ENCODE measurements at places on chromosomes 5 and 9.

- DNase-seq, result no peak
Observed at GRCh38 chr9:98569491-98569890, 139.2 kb downstream of the GABBR2 start.

DNA sequence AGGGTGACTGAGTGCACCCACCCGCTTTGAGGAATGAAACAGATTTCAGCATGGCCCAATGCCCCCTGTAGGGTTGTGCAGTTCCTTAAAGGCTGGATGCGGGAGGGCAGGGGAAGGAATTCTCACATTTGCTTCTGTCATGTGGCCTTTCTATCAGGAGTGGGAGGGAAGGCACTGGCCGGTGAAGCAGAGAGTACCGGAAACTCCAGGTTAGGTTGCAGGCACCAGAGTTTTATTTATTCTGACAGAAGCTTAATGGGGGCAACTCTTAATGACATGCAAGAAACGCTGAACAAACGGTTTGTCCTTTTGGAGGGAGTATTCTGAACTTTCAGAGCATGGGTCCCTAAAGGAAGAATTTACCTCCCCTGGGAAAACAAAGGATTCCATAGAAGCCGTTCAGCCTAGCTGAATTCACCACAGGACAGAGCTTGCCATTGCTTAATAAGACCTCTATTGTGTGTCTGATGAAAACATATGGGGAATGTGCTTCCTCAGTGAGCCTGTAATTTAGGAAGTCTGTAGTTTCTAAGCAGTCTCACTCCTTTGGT lies 44.1 kb upstream of the EQTN start:
- no peak for DNase-seq

DNA sequence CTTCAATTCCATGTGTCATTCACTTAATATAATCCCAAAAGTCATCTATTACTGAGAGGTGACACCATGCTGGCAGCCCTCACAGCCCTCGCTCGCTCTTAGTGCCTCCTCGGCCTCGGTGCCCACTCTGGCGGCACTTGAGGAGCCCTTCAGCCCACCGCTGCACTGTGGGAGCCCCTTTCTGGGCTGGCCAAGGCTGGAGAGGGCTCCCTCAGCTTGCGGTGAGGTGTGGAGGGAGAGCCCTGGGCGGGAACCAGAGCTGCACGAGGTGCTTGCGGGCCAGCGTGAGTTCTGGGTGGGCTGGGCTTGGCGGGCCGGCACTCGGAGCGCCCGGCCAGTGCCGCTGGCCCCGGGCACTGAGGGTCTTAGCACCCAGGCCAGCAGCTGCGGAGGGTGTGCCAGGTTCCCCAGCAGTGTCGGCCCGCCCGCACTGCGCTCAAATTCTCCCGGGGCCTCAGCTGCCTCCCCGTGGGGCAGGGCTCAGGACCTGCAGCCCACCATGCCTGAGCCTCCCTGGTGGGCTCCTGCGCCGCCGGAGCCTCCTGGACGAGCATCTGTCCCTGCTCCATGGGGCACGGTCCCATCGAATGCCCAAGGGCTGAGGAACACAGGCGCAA lies 374.1 kb downstream of the ELAVL2 start:
- DNase-seq, result no peak

GRCh38 chr5:157387683-157388093 lies 72.3 kb upstream of the NIPAL4 start:
- DNase-seq, result no peak

DNA sequence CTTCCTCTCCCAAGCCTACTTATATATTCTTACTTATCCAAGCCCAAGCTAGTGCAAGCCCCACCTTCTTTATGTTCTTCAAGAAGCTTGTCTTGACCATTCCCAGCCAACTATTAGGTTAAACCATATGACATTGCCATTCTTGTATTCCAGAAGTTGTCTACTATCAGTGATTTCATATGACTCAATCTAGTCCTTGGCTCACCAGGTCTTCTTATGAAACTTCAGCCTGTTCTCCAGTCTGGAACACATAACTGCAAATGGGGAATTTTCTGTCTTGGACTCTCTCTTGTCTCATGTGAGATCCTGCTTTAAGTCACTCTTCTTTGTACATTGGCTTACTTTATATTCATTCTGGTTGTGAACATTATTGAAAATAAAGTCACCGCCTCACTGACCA lies 130.7 kb downstream of the TTLL11 start:
- no peak for DNase-seq

- no peak for DNase-seq
Observed at GRCh38 chr5:54361691-54362411, 51.5 kb upstream of the ARL15 start.

DNA sequence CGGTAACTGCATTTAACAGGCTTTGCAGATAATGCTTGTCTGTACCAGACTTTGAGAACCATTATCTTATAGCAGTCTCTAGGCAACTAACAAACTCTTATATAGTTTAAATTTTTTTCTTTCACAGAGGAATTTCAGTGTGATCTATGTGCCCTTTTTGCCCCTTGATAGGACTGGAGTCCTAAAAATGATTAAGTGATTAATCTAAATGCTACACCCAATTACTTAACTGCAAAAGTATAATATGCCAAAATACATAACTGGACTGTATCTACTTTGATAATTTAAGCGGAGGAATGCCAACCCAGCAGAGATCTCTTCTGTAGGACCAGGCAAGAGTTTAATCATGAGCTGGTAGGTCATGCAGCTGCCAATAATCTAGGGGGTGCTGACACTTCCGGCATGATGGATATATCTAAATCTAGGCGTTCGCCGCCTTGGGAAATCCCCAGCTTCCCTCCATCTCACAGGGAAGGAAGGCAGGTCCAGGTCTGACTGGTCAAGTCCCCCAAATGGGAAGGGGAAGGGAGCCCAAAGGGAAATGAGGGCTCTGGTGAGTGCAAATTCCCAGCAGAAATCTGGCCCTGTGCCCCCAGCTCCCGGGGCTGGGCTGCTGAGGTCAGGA lies 205.6 kb downstream of the GAPVD1 start:
- DNase-seq, result no peak

- no peak for DNase-seq
Observed at GRCh38 chr9:81069923-81070322, 619.4 kb downstream of the TLE1 start.

DNA sequence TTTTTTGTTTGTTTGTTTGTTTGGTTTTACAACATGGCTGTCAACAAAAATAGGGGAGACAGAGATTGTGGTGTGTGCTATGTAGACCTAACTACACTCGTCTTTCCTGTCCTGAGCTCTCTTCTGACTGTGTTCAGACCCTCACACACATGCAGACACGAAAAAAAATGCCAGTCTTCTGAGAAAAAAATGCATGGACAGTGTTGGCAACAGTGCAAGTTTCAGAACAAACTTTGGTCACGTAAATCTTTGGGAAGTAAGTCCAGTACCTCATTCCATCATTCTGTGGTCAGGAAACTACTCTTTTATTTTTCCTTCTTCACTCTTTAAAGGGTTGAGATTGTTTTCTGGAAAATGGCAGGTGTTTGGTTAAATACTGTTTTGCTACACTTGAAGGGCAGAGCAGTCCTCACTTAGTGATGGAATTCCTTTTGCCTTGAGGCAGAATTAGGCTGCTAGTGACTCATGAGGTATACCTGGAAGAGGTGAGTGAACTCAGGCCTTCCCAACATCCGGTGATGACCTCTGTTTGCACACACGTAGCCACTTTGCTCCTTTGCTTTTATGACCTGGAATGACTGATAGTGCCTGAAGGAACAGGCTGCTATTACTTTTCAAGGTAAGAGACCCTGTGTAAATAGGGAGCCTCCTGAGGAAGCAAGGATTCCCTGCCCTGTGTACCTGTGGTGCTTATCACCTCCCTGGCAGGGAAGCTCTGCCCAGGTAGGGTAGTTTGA lies 81.6 kb upstream of the TNFAIP8 start:
- no peak for DNase-seq

DNA sequence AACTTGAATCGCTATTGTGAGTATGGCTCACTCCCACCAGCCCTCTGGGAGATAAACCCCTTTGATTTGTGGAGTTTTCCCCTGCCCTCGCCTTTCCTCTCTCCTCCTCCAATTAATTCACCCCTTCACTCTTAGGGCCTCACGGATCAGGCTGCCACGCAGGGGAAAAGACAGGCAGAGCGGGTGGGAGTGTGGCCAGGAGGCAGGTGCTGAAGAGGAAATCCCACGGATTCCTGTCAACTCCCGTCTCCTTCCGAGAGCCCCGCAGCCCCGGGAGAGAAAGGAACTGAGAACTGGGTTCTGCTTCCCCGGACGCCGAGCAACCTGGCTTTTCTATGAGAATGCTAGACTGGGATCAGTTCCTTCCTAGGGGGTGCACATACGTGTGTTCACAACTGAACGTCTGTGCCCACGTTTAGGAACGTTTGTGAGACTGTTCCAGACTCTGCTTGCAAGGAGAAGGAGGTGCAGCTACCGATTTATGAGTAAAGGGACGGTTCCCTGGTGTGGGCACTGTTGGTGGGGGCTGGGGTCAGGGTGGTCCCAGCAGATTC lies 314.5 kb upstream of the TLE4 start:
- no peak for DNase-seq

DNA sequence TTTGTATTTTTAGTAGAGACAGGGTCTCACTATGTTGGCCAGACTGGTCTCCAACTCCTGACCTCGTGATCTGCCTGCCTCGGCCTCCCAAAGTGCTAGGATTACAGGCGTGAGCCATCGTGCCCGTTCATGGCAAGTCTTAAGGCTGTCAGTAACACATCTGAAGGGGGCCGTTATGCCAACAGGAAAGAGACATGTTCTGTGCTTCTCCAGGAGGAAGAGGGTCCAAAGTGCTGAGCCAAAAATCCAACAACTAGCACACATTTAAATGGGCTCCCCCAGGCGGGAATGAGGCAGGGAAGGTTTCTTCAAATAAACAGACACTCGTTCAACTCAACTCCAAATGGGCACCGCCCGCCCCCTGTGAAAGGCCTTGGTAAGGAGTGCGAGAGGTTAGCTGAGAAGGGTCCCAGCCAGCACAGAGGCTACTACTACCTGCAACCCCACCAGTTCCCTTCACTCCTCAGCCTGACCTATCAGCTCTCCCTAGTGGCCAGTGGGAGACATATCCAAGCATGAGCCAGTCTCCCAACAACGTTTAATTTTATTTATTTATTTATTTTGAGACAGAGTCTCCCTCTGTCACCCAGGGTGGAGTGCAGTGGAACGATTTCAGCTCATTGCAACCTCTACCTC lies 84.1 kb upstream of the DMRT1 start:
- no peak for DNase-seq

DNA sequence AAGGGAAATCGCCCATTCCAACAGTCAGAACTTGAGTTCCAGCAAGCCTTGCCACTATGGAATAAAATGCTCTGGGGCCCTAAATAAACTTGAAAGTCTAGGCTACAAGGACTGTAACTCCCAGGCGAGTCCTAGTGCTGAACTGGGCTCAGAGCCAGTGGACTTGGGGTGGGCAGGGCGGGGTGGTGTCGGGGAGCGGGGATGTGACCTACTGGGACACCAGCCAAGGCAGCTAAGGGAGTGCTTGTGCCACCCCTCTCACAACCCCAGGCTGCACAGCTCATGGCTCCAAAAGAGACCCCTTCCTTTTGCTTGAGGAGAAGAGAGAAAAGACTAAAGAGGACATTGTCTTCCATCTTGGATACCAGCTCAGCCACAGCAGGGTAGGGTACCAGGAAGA lies 61.5 kb downstream of the MEIKIN start:
- DNase-seq, result no peak

- no peak for DNase-seq
Observed at GRCh38 chr5:178423431-178423830, 166.8 kb downstream of the COL23A1 start.

GRCh38 chr5:32814620-32815019 lies 103.5 kb downstream of the NPR3 start:
- no peak for DNase-seq

- no peak for DNase-seq
Observed at GRCh38 chr9:114824110-114824509, 18.3 kb upstream of the TNFSF15 start.
